ENCODE measurements at places on chromosomes 16 and 17.

DNA sequence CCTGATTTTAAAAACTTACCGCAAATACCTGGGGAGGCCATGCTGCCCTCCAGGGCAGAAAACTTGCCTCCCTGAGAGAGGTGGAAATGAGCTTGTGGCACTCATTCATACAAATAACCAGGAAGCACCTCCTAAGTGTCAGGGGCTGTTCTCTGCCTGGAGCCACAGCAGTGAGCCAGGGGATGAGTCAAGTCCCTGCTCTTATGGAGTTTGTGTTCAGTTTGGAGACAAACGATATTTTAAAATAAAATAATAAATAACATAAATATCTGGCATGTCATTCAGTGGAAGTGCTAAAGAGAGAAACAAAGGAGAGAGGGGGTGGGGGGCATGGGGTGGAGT lies 313.8 kb downstream of the C16orf95 start:
- no peak for DNase-seq

- DNase-seq, result no peak
Measured at GRCh38 chr17:61488878-61489718, 36.9 kb downstream of the TBX4 start.

DNA sequence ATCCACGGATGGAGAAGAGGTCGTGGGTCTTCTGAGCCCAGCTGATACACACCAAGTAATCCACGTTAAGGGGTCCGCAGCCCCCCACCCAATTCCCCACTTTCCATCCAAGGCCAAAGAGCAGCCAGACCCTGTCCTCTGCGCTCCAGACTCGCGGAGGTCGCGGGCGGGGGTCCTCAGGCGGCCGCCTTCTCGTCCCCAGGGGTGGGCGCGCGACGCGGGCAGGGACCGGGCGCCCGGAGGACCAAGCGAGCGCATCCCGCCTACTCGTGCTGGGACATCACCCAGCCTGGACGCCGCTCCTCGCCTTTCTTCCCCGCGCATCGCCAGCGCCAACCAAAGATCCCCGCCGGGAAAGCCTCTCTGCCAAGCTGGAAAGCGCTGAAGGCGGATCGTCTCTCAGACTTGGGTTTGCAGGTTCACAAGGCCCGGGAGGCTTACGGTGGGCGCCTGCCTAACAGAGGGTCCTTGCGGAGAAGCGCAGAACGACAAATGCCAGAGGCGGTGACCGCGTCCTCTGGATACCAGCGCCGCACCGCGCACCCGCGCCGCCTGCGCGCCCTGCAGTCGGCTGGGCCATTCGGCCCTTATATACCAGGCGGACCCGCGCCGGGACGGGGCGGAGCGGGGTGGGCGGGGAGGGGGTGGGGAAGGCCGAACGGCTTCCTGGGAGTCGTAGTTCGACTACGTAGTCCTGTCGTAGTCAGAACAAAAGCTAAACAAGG lies 471.6 kb downstream of the SOX9 start:
- DNase-seq, result peak; percentile 84

DNA sequence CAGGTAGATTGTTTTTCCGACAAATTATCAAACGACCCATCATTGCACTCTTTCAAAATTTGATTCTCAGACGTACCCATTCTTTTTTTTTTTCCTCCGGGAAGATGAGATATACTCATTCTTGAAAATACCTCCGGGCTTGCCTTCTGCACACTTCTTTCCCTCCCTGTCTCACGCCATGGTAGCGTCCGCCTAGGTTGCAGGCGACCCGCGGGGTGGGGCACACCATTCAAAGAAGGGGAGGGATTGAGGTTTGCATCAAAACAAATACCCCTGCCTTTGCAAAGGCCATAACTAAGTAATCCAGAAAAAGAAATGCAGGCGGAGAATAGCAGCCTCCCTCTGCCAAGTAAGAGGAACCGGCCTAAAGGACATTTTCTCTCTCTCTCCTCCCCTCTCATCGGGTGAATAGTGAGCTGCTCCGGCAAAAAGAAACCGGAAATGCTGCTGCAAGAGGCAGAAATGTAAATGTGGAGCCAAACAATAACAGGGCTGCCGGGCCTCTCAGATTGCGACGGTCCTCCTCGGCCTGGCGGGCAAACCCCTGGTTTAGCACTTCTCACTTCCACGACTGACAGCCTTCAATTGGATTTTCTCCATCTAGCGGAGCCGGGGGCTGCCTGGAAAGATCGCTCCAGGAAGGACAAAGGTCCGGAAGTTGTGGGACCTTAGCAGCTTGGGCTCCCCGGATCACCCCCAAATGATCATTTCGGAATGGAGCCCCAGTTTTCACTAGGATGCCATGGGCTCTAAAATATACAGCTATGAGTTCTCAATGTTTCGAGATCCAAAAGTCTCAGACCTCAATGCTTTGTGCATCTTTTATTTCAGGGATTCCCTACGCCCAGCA lies 843 bp downstream of the TP53 start:
- peak; percentile 84 for DNase-seq

DNA sequence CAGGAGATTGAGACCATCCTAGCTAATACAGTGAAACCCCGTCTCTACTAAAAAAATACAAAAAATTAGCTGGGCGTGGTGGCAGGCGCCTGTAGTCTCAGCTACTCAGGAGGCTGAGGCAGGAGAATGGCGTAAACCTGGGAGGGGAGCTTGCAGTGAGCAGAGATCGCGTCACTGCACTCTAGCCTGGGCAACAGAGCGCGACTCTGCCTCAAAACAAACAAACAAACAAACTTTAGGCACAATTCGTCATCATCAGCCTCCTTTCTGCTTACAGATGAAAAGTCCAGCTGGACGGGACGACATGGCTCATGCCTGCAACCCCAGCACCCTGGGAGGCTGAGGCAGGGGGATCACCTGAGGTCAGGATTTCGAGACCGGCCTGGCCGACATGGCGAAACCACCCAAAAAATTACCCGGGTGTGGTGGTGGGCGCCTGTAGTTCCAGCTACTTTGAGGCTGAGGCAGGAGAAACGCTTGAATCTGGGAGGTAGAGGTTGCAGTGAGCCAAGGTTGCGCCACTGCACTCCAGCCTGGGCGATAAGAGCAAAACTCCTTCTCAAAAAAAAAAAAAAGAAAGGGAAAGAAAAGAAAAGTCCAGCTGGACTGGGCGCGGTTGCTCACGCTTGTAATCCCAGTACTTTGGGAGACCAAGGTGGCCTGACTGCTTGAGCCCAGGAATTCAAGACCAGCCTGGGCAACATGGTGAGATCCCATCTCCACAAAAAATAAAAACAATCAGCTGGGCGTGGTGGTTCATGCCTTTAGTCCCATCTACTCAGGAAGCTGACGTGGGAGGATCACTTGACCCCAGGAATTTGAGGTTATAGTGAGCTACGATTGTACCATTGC lies 1.5 kb upstream of the SPIRE2 start:
- DNase-seq, result no peak

DNA sequence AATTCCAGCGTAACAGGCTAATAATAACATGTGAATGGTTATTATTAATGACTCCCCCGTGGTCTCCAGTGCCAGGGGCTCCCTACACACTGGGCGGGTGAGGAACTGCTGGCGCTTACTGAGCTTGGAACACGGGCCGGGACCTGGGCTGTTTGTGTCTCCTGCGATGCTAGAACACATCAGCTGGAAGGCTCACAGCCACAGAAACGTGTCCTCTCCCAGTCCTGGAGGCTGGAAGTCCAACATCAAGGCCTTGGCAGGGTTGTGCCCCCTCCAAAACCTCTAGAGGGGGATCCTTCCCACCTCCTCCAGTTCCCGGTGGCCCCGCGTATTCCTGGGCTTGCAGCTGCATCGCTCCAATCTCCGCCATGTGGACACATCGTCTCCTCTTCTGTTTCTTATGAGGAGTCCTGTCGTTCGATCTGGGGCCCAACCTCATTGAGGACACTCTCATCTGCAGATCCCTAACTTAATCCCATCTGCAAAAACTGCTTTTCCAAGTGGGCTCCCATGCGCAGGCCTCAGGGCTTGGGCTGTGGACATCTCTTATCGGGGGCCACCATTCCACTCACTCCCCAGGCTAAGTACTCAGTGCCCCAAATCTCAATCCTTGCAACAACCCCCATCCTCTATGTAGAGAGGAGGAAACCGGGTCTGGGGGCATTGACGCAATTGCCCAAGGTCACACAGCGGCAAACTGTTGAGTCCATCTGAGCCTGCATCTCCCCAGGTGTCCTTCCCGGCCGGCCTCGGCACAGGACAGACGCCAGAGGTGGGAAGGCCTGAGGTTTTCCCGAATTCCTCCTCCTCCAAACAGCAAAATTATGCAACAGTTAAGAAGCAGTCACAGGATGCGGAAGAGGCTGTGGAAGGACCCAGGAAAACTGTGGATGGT lies 193.9 kb downstream of the IRF8 start:
- no peak for DNase-seq

DNA sequence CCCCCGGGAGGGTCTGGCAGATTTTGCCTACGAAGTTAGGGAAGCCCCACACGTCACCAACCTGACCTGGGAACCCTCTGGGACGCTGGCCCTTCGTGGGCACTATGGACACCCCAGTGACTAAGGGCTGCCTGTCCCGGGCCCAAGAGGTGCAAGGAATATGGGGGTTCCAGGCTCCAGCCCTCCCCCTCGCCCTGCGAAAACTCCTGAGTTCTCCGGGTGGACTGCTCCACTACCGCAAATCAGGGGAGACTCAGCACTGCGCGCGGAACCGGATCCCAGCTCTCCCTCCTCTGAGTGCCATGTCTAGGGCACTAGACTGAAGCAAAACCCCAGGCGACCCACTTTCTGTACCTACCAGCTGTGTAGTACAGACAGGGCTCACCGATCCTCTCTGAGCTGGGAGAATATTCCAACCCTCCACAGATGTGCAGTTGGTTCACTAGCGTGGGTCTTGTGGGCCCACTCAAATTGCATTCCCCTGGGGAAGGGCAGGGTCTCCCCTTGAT lies at the start of gene ARL5C:
ARL5C (minus strand) TSS at position 321 of the 509 bp plus-strand sequence. CDS start 401 bp downstream, outside the sequence.
- DNase-seq, result no peak

- DNase-seq, result no peak
Measured at GRCh38 chr17:17886726-17887125, 49.9 kb upstream of the SREBF1 start.

- no peak for DNase-seq
Measured at GRCh38 chr16:8184854-8185253, 405.5 kb downstream of the TMEM114 start.
